ENCODE measurements at places on chromosomes 1 and 21.

DNA sequence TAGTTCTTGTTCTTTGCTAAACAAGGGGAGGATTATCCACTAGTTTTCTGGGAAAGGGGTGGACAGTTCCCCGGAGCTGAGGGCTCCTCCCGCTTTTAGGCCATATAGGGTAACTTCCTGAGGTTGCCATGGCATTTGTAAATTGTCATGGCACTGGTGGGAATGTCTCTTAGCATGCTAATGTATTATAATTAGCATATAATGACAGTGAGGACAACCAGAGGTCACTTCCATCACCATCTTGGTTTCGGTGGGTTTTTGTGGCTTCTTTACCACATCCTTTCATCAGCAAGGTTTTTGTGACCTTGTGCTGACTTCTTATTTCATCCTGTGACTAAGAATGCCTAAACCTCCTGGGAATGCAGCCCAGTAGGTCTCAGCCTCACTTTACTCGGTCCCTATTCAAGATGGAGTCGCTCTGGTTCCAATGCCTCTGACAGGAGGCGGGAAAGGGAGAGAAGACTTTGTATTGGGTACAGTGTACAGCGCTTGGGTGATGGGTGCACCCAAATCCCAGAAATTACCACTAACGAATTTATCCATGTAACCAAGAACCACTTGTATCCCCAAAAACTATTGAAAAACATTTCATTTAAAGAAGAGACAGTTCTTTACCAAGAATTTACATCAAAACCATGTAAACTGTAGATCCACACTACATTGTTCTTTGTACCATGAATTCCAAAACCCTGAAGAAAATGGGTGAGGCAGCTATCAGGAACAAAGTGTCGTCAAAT, 8.7 kb upstream of the SLC2A5 start:
- DNase-seq, result no peak

GRCh38 chr1:94025383-94026340, 95.3 kb downstream of the ABCA4 start:
- DNase-seq, result peak; percentile 23

DNA sequence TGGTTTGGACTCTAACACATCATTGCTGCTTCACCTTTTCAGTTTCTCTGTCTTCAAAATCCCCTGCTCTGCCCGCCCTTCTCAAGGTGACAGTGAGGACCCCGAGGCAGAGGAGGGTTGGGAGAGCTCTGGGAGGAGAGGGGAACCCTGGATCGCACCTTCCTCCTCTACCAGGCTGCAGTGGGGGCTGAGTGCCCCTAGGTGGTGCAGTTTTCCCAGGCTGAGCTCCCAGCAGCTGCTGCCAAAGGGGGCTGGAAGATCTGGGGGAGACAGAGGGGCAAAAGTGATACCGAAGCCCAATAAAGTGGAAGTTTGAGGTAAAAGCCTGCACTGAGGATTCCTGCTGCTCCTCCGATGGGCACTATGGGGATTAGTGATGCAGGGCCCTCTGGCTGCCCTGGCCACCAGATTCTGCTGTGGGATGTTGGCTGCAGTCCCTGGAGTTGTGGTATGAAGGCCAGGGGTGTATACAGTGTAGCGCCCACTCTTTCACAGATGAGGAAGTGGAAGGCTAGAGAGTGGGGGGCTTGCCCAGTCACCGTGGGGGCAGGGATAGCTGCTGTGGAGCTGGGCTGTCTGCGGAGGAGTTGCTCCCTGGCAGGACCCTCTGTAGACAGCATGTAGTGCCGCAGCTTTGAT, 40.7 kb upstream of the SCMH1 start:
- peak; percentile 44 for DNase-seq

GRCh38 chr21:41948078-41948895, 5.5 kb downstream of the C2CD2 start:
- DNase-seq, result no peak

DNA sequence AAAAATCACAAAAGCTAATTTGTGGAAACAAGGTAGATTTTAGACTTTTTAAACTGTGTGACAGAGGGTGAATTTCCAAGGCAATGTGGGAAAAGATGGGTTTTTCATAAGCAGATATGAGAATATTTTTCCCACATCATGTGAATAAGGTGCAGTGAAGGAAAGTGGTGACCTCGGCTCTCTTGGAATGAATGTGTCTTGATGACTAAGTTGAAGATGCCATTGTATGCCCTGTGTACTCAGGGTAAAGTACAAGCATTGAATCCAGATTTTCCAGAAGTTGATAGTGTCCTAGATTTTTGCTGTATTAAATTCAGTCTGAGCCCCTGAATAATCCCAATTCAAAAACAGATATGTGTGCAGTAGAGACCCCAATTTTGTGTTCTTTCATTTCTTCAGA, 442.6 kb upstream of the ADGRL2 start:
- DNase-seq, result no peak

DNA sequence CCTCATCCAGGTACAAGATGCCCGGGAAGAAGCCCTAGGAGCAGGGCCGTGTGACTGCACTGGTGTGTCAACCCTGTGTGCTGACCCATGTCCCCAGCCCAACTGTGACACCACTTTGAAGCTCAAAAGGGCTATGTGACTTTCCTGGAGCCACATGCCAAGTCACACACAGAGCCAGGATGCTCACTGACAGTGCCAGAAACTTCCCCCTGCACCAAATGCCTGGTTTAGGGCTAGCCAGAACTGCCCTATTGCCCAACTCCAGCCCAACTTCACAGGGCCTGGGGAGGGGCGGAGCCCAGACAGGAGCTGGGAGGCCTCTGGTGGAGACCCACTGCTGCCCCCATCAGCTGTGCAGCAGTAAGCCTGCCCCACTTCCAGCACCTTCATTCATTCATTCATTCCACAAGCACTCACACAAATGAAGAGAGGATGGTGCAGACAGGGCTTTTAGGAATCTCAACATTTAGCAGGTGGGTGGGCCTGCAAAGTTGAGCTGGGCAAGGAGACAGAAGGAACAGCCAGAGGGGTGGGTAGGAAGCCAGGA, 36.7 kb downstream of the KCNQ4 start:
- DNase-seq, result no peak

DNA sequence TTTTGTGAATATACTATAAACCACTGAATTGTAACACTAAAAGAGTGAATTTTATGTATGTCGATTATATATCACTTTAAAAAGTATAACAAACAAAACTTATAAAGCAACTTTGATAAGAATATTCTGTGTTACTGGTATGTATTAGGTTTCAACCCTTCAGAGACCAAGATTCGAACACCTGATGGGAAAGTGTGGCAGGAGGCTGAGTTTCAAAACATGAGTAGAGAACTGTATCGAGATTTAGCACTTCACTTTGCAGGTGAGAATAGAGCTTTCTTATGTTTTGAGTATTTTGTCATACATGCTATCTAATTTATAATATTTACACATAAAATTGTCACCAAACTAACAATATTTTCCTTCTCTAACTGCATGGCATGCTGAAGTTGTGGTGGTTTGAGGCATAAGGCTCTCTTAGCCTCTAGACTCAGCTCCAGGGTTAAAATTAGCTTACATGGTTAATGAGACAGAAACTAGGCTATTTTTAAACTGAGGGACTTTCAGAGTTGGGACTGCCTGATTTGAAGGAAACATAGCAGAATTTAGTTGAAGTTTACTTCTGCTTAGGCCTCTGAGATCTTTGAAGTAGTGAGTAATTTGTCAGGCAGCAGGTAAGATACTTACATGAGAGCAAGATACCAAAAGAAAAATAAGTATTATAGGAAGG, 48.6 kb downstream of the CEP350 start:
- DNase-seq, result no peak

DNA sequence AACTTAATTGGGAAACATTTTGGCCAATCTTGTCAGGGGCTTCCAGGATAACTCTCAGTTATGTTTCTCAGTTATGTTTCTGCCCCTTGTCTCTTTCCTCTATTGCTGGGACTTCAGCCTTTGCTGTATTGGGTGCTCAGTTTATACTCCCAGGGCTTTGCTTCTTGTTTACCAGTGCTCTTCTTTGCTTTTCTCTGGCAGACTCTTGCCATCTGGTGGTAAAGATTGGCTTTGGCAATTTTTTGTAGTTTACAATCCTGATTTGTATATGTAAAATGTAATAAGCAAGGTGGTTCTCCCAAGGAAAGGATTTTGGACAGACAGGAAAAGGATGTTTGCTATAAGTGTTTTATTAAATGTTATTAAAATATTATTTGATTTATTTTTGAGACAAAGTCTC, 37.9 kb downstream of the FABP3 start:
- peak; percentile 45 for DNase-seq

- no peak for DNase-seq
These were observed 43.4 kb upstream of the GJB5 start for GRCh38 chr1:34711485-34711884.

- DNase-seq, result no peak
These were observed 171.3 kb downstream of the PSMG1 start for GRCh38 chr21:39011911-39012310.

- DNase-seq, result no peak
These were observed 6.9 kb upstream of the TTLL10 start for GRCh38 chr1:1166642-1167397.

DNA sequence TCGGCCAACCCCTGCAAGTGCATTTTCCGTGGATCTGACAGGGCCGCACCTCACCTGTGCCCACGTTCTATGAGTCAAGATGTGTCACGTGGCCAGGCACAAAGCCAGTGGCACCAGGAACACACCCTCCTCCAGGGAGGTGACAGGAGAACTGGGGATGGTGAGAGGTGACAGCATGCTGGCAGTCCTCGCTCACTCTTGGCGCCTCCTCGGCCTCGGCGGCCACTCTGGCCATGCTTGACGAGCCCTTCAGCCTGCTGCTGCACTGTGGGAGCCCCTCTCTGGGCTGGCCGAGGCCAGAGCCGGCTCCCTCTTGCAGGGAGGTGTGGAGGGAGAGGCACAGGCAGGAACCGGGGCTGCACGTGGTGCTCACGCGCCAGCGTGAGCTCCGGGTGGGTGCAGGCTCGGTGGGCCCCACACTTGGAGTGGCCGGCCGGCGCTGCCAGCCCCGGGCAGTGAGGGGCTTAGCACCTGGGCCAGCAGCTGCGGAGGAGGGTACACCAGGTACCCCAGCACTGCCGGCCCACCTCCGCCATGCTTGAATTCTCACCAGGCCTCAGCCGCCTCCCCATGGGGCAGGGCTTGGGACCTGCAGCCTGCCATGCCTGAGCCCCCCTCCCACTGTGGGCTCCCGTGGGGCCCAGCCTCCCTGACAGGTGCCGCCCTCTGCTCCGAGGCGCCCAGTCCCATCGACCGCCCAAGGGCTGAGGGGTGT, 11.6 kb upstream of the TTC34 start:
- DNase-seq, result no peak

GRCh38 chr1:220243947-220244346, 28.3 kb downstream of the RAB3GAP2 start:
- DNase-seq, result no peak

- no peak for DNase-seq
These were observed 412.3 kb upstream of the ADGRL2 start for GRCh38 chr1:81388435-81388834.

GRCh38 chr1:923131-923990, at the start of gene SAMD11:
Gene SAMD11 (plus strand): TSS chr1:923923. CDS start chr1:924432, 509 bp downstream.
- DNase-seq, result peak; percentile 46

- no peak for DNase-seq
These were observed 255.2 kb downstream of the COL11A1 start for GRCh38 chr1:102853136-102853535.

GRCh38 chr1:185864331-185864730, 130.1 kb downstream of the HMCN1 start:
- no peak for DNase-seq

GRCh38 chr1:248814351-248814750, 11.4 kb downstream of the SH3BP5L start:
- DNase-seq, result no peak

- no peak for DNase-seq
These were observed 36.2 kb downstream of the CASQ2 start for GRCh38 chr1:115732316-115732715.

DNA sequence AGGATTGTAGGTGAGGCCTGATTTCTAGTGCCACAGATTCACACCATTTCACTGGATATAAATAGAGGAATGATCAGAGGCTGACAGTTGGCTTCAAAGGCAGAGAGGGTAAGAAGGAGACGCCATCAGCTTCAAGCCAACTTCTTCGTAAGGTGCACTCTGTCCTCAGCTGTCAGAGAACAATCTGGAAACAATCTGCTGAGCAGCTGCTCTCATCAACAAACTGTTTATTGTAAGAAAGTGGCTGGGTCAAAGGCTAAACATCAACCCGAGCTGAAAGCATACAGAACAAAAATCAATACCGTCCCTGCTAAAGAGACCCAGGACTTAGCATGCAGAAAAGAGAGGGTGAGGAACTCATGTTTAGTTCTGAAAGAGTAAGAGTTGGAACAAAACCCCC, 48.2 kb downstream of the HLCS start:
- DNase-seq, result no peak

- DNase-seq, result no peak
These were observed 71.4 kb downstream of the CC2D1B start for GRCh38 chr1:52294580-52294979.

GRCh38 chr1:159827549-159827948, 876 bp downstream of the SLAMF8 start:
- no peak for DNase-seq

DNA sequence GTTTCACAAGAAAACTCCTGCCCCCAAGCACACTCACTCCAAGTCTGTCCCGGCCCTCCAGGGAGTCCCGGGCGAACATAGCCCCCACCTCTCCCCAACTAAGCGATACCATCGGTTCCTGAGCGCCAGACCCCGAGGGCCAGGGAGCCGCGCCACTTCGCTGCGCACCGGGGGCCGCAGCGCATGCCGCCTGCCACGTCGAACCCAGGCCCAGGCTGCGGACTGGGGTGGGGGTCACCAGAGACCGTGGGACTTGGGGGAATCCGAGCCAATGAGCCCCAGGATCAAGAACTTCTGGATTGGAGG, 801 bp downstream of the RSPO1 start:
- no peak for DNase-seq

- DNase-seq, result peak; percentile 33
These were observed 27.5 kb upstream of the SLAMF6 start for GRCh38 chr1:160550572-160551034.

DNA sequence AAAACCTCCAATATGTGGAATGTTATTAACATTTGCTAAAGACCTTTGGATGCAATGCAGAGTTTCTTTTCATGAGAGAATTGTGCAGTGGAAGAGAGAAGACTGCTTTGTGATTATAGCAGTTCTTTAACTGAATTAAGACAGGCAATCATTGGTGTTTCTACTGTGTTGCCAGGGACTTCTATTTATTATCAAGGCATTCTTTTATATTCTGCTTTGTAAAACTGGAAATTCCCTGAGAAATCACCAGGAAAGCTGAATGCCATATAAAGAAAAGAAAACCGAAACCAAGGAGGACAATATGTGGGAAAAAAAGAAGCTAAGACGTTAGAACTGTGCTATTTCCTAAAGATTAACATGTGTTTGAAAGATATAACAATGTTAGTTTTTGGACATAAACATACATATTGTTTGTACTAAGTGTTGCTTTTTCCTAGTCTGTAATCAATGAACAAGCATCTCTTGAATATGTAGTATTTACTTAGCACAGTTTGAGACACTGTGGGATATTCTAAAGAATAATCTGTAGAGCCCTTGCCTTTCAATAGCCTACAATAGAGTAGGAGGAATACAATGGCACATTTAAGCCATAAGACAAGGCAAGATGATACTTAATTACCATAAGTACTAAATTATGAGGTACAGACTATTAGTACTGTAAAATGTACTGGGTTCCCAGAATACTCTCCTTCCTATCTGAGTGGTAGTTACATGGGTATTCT, 47.1 kb downstream of the EXTL2 start:
- DNase-seq, result no peak

All from germinal center (tissue), 1 donor.